ENCODE measurements at places on chromosomes 7 and 10.

DNA sequence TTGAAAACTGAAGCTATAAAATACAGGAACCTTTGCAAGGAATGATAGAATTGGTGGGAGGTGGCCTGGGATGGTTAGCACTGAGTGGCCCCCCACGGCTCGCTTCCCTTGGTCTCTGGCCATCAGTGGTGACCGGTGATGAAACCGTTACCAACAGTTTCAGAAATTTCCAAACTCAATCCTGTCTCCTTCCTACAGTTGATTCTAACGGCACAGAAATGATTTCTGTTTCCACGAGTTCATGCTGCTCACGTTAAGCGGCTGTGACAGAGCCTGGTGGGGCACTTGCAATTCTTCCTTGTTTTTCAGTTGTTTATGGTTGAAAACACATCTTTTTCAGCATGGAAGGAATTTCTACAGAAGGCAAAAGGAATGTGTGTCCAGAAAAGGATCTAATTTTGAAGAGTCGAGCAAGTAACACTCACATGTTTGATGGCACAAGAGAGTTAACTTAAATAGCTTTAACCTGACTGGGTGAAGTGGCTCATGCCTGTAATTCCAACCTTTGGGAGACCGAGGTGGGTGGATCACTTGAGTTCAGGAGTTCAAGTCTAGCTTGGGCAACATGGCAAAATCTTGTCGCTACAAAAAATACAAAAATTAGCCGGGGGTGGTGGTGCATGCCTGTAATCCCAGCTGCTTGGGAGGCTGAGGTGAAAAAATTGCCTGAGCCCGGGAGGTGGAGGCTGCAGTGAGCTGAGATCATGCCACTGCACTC, 100.1 kb downstream of the DNAJB6 start:
- no peak for DNase-seq

GRCh38 chr10:114239994-114240345, 916 bp downstream of the VWA2 start:
- no peak for DNase-seq

DNA sequence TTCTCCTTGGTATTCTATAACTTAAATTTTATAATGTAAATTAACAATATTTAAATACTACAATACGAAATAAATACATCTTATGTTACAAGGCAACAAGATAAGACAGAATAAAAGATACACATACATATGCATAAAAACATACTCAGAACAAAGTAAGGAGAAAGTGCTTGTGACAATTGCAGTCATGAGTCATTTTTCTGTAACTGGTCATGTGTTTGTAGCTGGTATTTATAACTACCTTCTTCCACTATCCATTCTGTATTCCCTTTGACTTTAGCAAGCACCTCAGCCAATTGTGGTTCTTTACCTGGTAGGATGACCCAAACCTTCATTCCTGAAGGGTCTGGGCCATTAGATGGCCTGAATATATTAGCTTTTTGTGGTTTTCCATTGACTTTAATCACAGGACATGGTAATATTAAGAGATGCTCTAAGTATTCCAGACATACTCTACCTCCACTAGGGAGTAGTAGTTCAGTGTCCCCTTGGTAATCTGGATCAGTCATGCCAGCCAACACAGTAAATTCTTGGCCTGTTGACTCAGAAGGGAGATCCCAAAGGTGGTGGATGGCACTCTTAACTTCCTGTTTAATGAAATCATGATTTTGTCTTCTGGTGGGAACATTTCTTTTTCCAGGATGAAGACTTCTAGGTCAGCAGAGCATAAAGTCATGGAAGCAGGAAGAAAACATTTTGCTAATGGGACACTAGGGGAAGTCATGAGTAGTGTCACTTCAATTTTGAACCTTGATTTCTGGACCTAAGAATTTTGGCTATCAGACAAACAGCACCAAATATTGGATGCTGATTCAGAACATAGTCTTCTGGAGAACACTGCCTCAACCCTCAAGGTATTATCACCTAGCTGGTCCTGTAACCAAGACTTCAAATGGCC, 733.7 kb upstream of the IGFBP3 start:
- DNase-seq, result no peak

DNA sequence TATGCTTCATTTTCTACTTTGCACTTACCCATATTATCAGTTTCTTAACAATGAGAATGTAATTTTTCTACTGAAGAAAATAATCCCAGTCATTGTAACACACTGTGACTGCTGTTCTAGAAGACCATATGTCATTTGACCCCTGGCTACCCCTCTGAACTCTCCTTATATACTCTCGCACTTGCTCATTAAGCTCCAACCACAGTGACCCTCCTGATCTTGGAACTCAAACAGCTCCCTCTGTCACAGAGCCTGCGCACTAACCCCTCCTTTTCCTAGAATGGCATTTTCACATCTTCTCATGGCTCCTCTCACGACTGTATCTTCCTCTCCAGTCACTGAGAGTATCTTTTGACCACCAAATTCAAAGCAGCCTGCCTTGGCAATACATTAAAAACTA, 169.7 kb downstream of the CACNA2D1 start:
- no peak for DNase-seq

- peak; percentile 25 for DNase-seq
Observed at GRCh38 chr10:92290076-92290836, 622 bp downstream of the CPEB3 start.

DNA sequence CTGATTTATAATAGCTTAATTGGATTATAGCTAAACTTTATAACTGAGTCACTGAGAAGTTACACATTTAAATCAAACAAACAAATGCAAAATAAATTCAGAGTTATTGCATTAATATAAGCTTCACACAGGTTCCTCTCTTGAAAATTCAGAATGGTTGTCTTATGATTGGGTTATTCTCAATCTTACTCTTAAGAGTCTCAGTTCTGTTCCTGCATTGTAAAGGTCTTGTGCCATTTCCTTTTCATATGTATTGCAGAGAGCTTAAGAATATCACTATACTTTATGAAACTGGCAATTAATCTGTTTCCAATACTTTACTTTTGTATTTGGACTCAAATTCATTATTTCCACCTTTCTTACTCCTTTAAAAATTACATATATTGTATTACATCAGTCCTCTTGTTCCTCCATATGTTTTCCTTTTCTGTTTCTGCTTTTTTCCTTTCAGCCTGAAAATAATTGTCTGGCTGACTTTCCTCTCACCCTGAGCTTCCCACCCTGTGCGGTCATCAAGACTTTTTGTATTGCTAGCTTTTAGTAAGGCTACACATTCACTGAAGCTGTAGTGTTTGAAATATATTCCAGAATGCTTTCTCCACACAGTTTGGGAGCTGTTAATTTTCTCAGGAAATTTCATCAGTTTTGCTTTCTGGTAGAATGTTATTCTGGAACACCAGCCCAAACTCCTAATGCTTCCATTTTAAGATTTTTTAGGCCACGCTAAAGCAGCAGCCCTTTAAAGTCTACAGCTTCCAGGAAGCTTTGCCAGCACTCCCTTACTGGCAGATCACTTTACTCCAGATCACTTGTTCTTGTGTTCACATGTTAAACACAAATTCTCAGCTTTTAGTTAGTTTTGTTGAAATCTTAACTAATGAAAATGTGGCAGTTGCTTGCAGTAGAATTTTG, 139.4 kb downstream of the KCND2 start:
- DNase-seq, result no peak

- no peak for DNase-seq
Observed at GRCh38 chr10:69327463-69328379, 49.4 kb downstream of the HK1 start.

DNA sequence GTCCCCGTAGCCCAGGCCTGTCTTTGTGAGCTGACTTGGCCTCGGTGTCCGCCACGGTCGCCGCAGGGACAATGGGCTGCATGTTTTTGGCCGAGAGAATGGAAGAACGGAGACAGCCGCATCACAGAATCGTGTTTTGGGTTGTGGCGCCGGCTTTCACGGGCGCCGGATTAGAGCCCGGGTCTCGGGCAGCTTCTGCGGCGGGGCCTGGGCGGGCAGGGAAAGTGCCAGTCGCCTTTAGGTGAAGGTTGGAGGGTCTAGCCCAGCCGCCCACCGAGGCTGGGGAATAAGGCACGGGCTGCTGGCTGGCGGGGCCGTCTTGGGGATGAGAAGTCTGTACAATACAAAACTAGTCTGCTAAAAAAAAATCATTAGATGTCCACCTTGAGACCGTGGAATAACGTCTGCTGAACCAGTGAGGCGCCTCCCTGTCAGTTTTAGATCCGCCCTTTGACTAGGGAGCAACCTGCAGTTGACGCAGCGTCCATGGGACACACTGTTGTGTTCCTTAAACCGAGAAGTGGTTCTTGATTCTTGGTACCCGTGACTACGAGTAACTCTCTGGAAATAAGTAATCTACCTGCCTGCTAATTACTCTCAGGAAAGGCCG, 577 bp downstream of the DNAJB9 start:
- peak; percentile 29 for DNase-seq

- DNase-seq, result no peak
Observed at GRCh38 chr10:308101-308500, 172.8 kb downstream of the ZMYND11 start.

DNA sequence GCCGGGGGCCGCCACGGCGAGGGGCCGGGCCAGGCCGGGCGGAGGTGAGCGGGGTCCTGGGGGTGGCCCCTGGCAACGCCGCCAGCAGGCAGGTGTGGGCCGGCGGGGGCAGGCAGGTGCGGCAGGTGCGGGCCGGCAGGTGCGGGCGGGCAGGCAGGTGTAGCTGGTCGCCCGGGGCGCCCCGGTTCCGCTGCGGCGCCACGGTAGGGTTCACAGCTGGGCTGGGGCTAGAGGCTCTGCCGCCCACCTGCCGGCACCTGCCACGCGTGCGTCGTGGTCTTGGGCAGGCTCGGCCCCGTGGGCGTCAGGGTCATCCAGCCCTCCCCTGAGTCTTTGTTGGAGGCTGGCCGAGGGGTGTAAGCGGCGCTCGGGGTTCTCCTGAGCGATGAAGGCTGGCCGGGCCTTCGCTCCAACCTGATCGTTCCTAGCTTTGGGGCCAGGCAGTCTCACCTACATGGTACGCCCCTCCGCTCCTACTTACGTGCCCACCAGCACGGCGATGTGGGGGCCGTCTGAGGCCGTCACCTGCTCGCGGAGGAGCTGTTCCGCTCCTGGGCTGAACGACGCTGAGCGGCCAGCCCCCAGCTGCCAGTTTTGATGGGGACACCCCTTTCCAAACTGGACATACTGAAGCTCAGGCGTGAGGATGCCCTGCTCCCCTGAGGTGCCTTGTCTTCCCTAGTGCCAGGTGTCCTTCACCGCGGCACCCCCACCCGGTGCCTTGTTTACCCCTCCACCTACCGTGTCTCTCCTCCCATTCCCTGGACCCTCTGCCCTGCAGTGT, 493 bp downstream of the ZMIZ2 start:
- DNase-seq, result no peak

DNA sequence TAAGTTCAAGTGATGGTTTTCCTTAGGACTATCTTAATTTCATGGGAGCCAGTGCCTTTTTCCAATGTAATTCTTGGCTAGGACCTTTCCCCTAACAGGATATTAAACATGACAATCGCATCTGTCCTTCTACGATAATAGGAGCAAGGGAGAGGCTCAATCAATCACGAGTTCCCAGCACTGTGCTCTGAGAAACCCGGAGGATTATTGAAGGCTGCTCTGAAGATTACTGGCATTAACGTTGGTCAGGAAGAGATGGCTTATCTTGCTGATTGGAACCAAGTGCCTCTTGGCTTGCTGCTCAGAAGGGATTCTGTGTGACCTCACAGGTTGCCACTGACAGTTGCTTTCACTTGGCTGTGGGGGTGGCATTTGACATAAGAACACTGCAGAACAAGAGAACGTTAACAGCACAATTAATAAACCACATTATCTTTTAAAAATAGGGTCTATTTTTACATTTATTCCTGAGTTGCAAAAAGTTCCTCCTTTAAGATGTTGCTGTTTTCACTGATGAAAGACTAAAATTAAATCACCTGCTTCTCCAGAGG, 252.1 kb upstream of the TAC1 start:
- DNase-seq, result no peak

All from T-helper 9 cell (primary cell).